Cardiac fibroblast (primary cell): ENCODE measurements at places on chromosomes 1 and 21.

- no peak for DNase-seq
These were observed 606.5 kb upstream of the CAMK1G start for GRCh38 chr1:208977012-208977411.

- DNase-seq: no peak
These were observed 72.1 kb downstream of the GREM2 start for GRCh38 chr1:240539769-240540414.

DNA sequence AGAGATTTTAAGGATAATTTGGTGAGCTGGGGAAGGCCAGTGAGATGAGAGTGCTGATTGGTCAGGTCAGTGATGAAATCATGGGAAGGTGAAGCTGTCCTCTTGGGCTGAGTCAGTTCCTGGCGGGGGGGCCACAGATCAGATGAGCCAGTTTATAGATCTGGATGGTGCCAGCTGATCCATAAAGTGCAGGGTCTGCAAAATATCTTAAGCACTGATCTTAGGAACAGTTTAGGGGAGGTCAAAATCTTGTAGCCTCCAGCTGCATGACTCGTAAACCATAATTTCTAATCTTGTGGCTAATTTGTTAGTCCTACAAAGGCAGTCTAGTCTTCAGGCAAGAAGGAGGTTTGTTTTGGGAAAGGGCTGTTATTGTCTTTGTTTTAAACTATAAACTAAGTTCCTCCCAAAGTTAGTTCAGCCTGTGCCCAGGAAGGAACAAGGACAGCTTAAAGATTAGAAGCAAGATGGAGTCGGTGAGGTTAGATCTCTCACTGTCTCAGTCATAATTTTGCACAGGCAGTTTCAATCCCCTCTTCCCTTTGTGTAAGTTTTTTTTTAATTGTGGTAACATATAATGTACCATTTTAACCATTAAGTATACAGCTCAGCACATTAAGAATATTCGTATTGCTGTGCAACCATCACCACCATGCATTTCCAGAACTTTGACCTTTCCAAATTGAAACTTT, 39.4 kb downstream of the PTAFR start:
- DNase-seq: peak; percentile 51

DNA sequence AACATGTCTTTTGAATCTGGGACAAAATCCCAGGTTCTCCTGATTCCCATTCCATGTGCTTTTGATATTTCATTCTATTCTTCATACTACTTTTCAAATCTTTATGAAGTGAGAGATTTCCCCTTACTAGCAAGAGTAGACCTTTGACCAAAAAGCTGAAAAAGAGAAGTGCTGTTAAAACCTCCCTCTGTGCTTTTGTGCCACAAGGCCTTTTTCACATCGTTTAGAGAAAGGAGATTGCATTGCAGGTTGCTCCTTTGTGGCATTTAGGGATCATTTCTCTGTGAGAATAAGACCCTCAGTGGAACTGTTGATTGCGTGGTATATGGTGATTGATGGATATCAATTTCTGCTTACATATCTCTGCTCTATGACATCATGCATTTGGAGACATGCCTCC, 148.8 kb downstream of the TGFB2 start:
- DNase-seq: no peak

GRCh38 chr1:227094249-227094966, 154.3 kb downstream of the COQ8A start:
- DNase-seq: no peak

GRCh38 chr1:194052514-194053338, 866.3 kb upstream of the B3GALT2 start:
- DNase-seq: no peak

- DNase-seq: peak; percentile 90
These were observed at the start of gene MXRA8 for GRCh38 chr1:1358433-1359271. TSS of gene MXRA8 (minus strand) at chr1:1358555. CDS start at chr1:1358504, 51 bp downstream.

- DNase-seq: no peak
These were observed 28.9 kb upstream of the LAPTM5 start for GRCh38 chr1:30786264-30786991.

DNA sequence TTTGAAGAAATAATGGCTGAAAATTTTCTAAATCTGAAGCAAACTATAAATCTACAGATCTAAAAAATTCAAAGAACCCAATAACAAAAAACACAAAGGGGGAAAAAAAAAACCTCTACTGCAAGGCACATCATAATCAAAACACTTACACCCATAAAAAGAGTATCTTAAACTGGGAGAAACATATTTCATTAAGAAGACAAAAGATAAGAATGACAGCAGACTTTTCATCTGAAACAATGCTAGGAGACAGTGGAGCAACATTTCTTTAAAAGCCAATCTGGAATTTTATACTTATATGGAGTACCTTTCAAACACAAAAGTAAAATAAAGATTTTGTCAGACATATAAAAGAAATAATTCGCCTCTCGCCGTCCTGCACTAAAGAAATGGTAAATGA, 49.1 kb downstream of the COP1 start:
- no peak for DNase-seq

DNA sequence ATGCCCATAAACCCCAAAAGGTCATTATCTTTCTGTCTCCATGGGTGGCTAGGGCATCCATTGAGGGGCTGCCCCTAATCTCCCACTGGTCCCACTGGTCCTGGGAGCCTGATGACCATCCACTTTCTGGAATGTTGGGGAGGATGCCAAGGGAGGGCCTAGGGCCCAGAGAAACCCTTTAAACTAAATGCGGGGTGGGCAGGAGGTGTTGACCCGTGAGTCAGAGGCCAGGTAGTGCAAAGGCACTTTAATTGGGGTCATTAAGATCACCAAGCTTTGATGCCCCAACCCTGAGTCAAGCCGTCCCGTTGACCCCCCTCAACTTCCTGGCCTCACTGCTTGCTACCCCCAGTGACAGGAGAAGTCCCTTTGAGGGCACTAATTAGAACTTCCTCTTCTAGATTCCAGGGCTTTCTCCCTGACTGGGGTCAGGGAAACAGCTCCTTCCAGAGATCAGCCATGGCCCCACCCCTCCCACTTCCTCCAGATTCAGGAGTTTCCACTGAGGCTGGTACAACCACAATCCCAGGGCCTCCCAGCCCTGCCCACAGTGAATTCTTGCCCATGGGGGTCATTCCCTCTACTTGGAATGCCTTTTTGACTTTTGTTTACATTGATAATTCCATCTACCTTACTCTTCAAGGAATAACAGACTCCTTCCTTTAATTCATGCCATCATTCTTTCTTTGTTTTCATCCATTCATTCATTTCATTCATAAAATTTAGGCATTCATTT, 15.5 kb upstream of the SERINC2 start:
- DNase-seq: no peak

- peak; percentile 14 for DNase-seq
These were observed 977 bp downstream of the PRPF3 start for GRCh38 chr1:150322310-150322709.

GRCh38 chr1:38138498-38139233, 92.1 kb upstream of the POU3F1 start:
- DNase-seq: peak; percentile 95

DNA sequence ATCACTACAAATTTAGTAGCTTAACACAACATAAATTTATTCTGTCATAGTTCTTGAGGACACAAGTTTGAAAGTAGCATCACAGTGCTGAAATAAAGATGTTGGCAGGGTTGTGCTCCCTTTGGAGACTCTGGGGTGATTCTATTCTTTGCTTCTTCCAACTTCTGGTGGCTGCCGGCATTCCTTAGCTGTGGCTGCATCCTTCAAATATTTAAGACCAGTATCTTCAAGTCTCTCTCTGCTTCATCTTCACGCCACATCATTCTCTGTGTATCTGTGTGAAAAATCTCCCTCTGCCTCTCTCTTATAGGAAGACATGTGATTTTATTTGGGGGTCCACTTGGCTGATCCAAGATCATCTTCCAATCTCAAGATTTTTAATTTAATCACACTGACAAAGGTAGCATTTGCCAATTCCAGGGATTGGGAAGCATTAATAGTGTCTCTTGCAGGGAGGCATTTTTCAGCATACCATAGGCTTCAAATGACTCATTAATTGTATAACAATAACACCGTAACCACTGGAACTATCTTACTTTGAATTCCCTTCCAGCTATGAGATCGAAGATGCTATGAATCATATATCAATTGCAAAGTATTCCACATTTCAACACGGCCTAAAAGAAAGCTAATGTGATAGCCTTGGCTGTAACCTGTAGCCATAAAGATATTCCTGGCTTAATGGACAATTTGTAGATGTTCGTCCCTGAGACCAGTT, 74.6 kb downstream of the DPT start:
- DNase-seq: no peak

- DNase-seq: no peak
These were observed 310.1 kb downstream of the DPYD start for GRCh38 chr1:97610748-97611147.

GRCh38 chr1:13922466-13923110, 222.6 kb downstream of the PRDM2 start:
- DNase-seq: no peak

- no peak for DNase-seq
These were observed 52.8 kb upstream of the STUM start for GRCh38 chr1:226495716-226496115.

DNA sequence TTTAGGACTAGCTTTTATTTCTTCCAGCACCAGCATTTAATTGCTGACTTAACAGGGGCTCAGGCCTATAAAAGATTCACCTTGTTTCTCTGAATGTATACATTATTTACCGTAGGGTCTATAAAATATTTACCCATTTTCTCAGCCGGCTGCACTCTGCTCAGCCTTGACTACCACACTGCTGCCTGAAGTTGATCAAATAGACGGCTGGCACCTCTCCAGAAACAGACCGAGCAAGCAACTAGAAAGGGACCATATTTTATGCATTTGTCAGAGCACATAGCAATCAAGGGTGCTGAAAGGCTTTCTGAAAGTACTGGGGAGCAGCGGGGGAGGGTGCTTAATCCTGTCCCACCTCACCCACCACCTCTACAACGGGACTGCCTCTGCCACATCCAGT, 64.7 kb upstream of the FGGY start:
- DNase-seq: peak; percentile 39

DNA sequence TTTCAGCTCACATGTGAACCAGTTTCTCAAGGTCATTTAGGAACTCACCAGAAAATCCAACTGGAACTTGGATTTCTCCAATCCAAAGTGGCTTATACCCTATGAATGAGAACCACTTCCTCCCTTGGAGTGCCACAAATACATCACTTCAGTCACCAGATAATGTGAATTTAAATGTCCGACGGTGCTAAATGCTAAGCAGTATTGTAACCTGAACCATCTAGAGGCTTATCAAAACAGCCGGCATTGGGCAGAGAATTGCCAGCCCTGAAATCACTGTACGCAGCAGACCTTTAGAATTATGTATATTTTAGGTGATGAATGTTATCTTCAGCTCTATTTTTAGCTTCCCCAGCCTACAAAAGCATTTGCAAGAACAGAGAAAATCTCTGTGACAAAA, 76.8 kb upstream of the COX20 start:
- DNase-seq: no peak

DNA sequence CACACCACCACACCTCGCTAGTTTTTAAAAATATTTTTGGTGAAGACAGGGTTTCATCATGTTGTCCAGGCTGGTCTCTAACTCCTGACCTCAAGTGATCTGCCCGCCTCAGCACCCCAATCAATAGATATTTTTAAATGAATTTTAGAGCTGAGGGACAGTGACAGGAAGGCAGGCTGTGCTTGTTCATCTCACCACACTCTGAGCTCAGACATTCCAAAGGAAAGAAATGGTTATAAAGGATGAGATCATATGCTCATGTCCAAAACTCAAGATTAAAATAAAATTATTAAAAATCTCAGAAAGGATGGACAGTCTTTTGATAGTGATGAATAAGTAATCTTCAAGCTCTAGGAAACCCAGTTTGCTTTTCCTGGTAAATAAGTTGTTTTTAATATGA, 40.9 kb downstream of the L1TD1 start:
- no peak for DNase-seq

- DNase-seq: peak; percentile 17
These were observed 34.6 kb downstream of the TNR start for GRCh38 chr1:175708787-175709186.

DNA sequence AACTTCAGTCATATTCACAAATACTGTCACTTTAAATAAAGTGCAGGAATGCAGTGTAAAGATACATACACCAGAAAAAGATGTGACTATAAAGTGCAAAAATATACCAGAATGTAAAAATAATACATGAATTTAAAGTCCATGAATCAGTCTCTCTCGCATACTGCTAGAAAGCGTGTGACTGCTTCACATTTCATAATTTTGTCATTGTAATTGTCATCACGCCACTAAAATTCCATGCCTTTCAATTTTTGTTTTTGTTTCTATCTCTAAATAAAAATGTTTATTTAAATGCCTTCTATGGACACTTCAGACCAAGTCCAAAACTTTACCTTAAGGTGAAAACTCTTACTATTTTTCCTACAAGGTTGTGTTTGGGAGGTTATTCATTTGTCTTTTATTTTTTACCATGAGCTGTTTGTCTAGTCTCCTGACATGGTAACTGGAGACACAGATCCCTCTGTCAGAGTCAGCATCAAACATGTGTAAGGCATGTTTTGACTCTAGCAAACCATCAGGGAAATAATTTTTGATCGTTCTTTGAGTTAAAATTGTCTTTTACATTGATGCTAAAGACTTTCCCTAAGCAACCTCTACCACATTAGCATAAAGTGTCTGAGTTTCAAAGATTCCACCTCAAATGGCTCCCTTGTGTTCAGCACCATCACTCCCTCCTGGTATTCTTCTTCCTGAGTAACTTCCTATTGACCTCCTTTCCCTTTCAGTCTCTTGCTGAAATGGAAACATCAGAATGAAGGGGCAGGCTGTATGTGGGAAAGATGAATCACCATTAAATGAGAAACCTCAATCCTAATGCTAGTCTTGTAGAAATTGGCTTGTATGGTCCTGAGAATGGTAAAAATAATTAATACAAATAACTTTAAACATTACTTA, 14.0 kb upstream of the AIM2 start:
- peak; percentile 64 for DNase-seq

GRCh38 chr1:156515956-156516355, 15.4 kb upstream of the MEF2D start:
- DNase-seq: no peak

DNA sequence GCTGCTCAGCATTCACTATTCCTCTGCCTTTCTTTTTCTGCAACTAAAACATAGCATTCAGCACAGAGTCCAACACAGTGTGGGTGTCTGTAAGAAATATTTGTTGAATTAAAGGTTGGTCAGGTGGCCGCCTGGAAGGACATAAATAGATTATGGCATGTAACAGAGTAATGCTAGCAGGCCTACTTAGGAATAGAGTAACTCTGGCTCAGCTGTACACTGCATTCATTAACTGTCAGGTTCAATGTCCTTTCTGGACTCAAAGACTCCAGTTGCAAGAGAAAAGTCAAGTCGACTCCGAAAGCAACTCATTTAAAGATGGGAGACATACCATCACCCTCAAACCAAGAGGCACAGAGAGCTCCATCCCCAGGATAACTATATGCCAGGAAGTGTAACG, 116.0 kb downstream of the LMX1A start:
- no peak for DNase-seq
